ENCODE measurements at places on chromosomes 12 and 14. TPM values are rescaled to one million over a fixed set of nuclear protein-coding genes. Genes with fewer than 3 reads are reported as not detected.

GRCh38 chr12:9745199-9745598, 12.3 kb upstream of the CLECL1 start:
- DNase-seq: no peak

- DNase-seq: no peak
Measured at GRCh38 chr12:54004841-54005530, 3.8 kb upstream of the HOXC8 start.

DNA sequence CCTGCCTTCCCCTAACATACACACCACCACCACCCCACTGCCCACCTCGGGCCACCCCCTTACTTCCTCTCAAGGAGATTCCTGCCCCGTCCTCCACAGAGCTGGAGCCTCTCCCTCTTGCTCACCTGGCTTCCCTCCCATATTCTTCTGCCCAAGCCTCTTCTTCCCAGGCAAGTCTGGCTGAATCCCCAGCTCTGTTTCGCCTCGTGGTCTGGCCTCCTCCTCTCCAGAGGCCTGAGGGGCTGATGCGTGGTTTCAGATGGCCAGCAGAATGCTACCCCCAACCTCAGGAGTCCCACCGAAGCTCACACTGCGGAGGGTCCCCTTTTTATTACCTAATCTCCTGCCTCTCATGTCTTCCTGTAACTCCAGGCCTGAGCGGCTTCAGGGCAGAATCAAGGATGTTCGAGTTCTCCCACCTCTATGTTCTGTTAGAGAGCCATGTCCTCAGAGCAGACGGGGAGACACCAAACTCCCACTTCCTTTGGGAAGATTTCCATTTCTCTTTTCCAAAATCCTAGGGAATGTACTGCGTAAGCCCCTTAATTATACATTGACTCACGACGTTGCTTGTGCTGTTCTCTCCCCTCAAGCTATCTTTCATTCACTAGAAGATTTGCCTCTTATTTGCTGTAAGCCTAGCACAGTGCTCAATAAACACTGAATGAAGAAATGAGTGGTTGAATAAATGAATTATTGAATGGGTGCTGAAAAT, 33.9 kb upstream of the LTBP2 start:
- no peak for DNase-seq

DNA sequence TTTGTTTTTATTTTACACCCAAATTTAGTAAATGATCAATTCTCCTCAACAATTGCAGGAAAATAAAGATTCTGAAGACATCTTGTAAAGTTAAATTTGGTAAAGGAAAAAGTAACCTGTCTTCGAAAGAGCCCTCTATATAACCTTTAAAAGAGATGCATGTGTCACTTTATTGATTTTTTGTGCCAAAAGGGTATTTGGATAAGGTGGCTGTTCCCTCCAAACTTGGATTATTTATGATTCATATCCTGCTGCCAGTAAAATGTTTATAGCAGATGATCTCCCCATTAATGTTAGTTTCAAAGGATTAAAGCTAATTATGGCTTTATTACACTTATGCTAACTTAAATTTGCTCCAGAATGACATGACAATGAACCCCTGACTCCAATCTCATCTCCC, 98.8 kb downstream of the DUSP6 start:
- no peak for DNase-seq

- peak; percentile 85 for DNase-seq
Measured at GRCh38 chr12:124474709-124475108, 92.7 kb downstream of the NCOR2 start.

GRCh38 chr12:76446090-76446489, 97.9 kb upstream of the BBS10 start:
- DNase-seq: no peak

DNA sequence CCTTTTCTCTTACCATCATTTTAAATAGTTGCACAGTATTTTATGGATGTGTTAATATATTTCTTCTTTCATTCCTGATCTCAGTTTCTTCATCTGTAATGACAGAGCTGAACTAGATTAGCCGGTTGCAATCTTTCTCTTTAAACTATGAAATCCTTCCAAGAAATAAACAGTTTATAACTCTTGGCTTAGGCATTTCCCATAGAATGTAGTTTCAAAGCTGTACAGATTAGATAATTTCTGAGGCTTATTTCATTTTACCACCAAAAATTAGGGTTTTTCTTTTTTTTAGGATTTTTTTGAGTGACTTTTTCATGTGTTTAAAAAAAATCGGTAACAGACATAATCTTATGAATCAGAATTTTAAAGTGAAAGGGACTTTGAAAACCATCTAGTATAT, 144.0 kb downstream of the RAD51B start:
- DNase-seq: no peak

GRCh38 chr12:3035815-3036702, 41.1 kb upstream of the TSPAN9 start:
- DNase-seq: peak; percentile 26

DNA sequence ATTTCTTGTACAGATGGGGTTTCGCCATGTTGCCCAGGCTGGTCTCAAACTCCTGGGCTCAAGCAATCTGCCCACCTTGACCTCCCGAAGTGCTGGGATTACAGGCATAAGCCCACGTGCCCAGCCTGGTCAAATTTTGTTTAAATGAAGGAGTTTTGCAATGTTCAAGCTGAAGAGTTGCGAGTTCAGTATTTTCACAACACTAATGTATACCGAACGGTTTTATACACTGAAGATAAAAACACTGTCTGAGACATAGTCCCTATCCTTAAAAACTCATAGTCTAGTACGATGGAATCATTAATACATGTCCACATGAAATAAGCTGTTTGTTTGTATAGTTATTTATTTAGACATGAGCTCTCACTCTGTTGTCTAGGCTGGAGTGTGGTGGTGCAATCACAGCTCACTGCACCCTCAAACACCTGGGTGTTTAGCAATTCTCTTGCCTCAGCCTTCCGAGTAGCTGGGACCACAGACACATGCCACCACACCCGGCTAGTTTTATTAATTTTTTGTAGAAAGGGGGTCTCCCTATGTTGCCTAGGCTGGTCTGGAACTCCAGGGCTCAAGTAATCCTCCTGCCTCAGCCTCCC, 15.4 kb downstream of the TRAPPC6B start:
- no peak for DNase-seq

DNA sequence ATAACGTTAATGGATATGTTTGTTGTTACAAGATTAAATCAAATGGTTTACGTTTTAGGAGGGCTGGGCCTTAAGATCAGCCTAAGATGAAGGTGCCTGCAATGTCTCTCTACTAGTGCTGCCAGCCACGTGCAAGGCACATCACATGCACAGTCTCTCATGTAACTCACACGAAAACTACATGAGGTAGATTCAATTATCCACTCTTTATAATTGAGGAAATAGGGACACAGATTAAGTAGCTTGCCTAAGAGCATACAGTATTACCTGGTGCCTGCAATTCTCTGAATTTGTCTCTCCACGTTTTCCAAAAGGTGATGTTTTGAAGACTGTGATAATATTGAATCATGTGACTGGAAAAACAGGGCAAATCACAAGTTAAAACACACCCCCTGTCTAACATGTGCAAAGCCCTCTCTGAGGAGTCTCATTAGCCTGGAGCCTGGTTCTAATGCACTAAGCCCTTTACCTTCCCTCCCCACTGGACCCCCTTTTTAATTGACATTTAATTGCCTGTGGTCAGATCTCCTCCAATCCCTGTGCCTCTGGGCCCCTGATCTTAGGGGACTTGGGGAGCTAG, 14.6 kb upstream of the ATP2A2 start:
- no peak for DNase-seq

DNA sequence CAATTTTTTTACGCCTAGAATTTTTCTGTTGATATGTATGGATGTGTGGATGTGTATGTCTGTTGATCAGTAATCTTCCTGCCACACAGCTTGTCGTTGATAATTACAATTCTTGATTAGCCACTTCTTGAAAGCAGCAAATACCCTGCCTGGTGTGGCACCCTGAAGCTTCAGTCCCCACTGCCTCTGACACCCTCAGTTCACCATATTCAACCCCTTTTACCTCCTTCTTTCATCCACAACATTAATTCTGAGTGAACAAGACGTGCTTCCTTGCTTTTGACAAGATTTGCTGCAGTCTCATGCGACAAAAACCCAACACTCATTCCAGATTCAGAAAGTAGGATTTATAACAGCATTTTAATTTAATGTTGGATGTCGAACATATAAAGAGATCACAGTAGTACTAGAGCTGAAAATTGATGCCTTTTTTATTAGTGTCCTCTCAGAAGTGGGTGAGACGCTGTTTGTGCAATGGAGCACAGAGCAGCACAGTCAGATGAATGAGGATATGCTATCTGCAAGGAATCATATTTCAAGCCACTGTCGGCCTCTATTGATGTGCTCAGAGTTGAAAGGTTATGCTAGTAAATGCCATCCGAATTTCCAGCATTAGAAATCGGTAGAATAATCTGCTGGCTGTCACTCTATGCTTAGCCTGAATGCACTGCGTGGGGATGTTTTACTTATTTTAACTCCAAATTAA, 383.7 kb downstream of the EGLN3 start:
- no peak for DNase-seq

DNA sequence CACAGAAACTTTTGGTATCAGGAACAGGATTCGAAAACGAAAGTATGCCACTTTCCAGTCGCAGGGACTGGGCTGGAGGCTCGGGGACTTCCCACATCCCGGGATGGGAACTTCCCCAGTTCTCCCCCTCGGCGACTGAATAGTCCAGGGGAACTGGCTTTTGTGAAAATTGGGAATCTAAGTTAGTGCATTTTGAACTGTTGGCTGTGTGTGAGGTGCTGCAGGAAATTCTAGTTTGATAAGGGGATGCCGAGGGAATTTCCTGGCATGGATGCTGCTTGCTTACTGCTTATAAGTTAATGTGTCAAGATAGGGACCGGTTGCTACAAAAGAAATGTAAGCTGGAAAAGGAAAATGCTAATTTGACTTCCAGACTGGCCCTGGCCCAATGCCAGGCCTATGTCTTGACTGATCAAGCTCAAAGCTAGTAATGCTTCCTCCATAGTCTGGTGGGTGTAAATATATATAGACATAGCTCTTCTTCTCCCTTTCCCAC, 73.4 kb upstream of the EIF5 start:
- peak; percentile 44 for DNase-seq

- DNase-seq: no peak
Measured at GRCh38 chr14:91311284-91311662, 66.8 kb upstream of the GPR68 start.

GRCh38 chr14:105851716-105852377, 325.5 kb downstream of the TMEM121 start:
- peak; percentile 13 for DNase-seq

DNA sequence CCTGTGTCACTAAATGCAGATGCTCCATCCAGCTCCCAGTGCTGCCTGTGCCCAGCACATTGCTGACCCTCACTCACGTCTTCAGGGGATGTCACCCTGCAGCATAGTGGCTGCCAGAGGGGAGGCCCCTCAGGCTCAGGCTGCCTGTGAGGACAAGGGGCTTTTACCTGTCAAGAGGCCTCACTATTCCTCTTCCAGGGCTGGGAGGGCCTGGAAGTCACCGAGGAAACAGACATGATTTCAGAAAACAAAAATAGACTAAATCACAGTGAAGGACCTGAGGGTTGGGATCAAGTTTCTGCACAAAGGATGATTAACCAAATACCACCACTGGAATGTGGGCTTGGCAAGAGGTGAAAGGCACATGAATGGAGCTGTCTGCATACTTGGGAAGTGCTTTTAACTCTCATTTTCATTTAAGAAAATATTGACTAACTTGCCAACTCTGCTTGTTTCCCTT, 1202.3 kb downstream of the BCL11B start:
- no peak for DNase-seq

DNA sequence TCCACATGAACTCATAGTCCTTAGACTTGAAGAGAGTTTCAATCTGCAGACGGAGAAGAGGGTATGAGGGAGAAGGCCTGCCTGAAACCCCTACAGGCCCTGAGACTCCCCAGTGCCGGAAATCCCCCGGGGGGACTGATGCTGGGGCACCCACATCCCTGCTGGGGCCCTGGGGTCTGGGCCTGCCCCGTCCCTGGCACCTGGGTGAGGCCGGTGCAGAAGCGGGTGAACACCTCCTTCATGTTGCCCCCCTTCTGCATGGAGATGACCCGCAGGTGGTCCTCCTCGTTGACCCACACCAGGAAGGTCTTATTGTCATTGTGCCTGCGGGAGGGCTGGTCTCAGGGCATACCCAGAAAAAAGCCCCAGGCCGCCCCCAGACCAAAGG, 2.4 kb downstream of the CKB start:
- DNase-seq: no peak

DNA sequence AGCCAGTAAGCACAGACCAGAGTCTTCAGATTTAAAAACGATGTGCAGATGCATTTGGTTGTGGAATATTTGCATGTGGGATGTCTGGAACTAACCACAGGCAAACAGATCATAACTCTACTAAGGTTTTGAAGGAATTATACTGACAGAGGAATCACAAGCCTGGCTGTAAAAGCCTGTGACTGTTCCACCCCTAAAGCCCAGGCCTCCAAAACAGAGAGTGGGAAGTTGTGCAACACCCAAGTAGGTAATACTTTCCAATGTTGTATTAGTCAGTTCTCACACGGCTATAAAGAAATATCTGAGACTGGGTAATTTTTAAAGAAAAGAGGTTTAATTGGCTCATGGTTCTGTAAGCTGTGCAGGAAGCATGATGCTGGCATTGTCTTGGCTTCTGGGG, 68.1 kb upstream of the DCD start:
- no peak for DNase-seq

Gene ANKS1B
- polyA plus RNA-seq: 0.62 TPM

Gene KCNMB4
- polyA plus RNA-seq: 2.0 TPM

Gene SMCO2
- polyA plus RNA-seq: not detected

Gene KERA
- polyA plus RNA-seq: not detected

Gene EIF2S3B
- 0.11 TPM for polyA plus RNA-seq
